ENCODE measurements at places on chromosomes 12 and 14.

DNA sequence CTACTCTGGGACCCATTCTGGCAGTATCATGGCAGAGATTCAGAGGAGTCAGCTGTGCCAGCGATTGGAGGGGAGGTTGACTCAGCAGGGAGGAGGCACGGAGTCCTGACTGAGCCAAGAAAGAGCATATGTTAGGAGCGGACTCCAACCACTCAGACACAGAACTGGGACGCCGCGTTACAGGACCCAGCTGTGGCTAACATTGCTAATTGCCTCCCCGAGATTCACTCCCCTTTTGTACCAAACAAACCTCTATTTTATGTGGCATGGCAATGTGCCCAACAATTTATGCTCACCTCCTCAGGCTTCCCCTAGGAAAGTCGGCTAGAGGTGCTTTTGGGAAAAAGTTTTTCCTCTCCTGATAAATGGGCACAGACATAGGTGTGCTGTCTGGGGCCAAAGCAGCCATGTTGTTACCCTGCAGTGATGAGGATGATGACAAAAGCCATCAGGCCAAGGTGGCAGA lies 15.2 kb upstream of the CLIP1 start:
- no peak for DNase-seq

GRCh38 chr14:50047274-50047676 lies 69.1 kb downstream of the VCPKMT start:
- no peak for DNase-seq

GRCh38 chr14:21163871-21164291 lies 8.0 kb upstream of the OR5AU1 start:
- DNase-seq: no peak

DNA sequence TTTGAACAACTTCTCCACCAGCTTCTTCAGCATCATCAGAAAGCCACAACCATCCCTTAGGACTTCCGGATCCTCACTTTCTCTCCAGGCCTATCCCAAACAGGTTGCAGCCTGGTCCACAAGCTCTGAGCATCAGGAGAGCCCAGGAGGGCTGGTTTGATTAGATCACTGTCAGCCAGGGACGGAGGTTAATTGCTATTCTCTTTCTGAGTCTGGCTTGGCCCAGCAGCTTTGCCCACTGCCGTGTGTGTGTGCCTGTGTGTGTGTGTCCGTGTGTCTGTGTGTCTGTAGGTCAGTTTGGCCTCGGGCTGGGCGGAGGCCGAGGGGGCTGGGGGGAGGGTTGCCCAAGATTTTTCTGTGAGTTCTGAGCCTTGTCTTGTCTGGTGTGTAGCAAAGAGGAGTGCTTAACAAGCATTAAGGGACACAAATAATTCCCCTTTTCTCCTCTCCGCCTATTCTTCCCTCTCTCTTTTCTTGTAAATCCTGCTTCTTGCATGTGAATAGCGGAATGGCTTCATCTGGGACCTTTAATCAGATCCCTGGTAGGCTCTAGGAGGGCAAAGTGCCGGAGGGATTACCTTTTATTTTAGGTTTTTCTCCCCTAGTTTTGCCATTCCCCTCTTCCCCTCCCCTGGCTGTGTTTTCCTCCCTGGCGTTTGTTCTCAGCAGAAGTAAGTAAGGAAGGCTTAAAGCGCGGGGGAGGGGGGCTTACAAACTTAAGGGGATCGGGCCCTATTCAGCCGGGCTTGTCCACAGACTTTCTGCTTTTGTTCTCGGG lies 138.2 kb upstream of the LHX5 start:
- DNase-seq: no peak

- no peak for DNase-seq
Observed at GRCh38 chr12:89349814-89350213, 2.5 kb downstream of the DUSP6 start.

- DNase-seq: no peak
Observed at GRCh38 chr12:51798501-51798900, 50.0 kb downstream of the FIGNL2 start.

DNA sequence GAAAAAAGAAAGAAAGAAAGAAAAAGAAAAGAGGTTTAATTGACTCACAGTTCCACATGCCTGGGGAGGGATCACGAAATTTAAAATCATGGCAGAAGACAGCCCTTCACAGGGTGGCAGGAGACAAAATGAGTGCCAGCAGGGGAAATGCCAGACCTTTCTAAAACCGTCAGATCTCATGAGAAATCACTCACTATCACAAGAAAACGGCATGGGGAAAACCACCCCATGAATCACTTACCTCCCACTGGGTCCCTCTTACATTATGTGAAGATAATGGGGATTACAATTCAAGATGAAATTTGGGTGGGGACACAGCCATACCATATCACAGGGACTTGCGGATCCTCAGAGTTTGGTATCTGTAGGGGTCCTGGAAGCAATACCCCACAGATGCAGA lies 16.3 kb upstream of the EGLN3 start:
- DNase-seq: no peak

- DNase-seq: no peak
Observed at GRCh38 chr14:23569443-23570151, 2.0 kb upstream of the AP1G2 start.

- DNase-seq: no peak
Observed at GRCh38 chr12:121133838-121134237, 1.2 kb downstream of the P2RX7 start.

DNA sequence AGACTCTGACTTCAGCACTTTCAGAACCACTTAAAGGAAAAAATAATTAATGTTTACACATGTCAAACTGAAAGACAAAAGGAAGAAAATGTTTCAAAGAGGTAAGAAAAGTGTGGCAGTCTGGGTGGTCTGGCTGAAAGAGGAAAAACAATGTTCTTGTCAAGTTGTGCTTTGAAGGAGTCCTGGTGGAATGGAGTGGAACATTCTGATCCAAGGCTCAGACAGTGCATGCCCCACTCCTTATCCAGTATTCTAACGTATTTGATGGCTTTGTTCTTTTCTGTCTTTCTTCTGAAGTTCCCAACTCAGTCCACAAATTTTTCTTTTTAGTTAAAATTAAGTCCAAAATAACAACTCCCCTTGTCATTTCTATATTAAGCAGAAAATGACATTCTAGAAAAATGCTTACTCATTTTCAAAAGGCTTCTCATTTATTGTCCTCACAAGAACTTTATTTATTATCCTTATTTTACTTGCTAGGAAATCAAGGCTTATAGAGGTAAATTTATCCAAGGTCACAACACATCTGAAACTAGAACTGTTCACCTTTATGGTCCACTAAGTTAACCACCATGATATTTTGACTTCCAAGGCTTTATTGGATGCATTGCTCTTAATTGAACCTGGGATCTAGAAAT lies 121.7 kb upstream of the NAP1L1 start:
- DNase-seq: no peak

DNA sequence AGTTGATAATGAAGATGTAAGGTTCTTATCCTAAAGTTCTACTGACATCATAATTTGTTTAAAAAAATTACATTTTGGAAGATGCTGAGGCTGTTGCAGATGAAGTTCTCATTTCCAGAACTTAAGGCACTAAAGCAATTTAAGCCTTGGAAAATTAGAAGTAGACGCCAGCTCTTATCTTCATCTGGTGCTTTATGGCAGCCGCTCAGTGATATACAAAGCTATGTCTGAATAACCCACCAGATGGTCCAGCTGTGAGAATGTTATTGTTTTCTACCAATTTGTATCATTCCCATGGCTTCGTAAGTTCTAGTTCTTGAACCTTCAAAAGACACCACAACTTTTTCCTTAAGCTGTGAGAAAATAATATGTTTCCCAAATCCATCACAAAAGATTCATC lies 212.1 kb upstream of the ARID2 start:
- DNase-seq: no peak

- no peak for DNase-seq
Observed at GRCh38 chr12:5096241-5096924, 52.7 kb downstream of the KCNA5 start.

DNA sequence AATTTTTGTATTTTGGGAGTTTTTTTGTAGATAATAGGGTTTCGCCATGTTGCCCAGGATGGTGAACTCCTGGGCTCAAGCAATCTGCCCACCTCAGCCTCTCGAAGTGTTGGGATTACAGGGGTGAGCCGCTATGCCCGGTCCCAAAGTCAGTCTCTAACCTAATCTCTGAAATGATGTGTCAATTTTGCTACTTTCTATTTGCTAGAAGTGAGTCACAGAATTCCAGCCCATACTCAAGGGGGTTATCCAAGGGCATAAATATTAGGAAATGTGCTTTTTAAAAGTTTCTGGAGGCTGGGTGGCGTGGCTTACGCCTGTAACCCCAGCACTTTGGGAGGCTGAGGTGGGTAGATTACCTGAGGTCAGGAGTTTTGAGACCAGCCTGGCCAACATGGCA lies 40.5 kb downstream of the RESF1 start:
- DNase-seq: no peak

- DNase-seq: no peak
Observed at GRCh38 chr12:84336231-84336630, 576.4 kb downstream of the SLC6A15 start.

DNA sequence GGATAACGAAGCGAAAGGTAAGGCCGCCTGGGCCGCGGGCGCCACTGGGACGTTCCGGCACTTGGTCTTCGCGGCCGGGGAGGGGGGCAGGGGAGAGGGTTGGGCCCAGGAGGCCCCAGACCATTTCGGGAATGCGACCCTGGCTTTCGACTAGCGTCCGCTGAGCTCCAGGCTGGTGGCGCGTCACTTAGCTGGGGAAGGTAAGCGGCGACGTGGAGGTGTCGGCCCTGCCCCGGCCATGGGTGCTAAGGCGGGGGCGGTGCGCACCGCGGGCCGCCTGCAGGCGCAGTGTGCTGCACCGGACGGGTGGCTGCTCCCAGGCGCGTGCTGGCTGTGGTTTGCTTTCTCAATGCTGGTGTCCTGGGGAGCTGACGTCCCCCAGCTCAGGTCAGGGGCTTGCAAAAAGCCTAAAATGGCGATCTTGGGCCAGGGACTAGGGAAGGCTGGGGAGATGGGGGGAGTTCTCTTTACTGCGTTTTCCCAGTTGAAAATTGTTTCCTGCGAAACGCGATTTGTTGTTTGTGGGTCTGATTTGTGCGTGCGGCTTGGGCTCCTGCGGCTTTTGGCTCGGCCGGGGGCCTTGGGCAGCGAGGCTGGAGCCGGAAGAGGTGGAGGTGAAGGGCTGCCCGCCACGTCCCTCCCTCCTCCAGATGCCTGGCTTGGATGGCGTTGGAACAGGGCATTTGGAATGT lies 1.2 kb downstream of the HOXC10 start:
- no peak for DNase-seq

DNA sequence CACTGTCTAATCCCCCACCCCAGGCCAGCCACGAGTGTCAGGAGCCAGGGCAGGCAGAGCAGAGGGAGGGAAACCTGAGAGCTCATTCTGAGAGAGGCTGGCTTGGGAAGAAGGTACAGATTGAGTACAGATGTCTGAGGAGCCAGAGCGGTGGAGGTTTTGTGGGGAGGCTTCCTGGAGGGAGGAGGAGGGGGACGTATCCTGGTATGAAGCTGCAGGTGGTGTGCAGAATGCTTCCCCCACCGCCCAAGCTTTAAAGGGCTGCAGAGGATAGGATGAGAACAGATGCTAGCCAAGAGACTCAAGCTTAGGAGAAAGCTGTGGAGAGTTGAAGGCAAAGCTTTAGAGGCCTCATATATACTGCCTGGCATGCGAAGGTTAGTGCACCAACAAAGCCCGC lies 3.2 kb upstream of the TAMALIN start:
- DNase-seq: no peak

- no peak for DNase-seq
Observed at GRCh38 chr14:100930270-100930669, 26.7 kb upstream of the RTL1 start.

DNA sequence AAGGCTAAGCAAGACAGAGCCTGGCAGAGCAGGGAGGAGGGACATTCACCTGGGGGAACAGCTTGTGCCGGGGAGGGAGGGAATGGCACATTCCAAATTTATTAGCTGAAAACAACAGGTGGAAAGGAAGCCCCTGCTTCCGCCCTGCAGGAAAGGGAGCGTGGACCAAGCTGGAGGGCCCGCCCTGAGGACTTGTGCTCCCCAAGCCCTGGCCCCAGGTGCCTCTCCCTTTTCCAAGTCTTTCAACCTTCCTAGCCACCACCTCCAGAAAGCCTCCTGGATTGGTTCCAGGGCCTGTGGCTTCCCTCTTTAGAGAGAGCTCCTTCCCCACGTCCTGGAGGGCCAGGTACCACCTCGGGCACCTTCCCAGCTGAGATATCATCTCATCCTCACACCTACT lies 2.7 kb downstream of the DEGS2 start:
- DNase-seq: no peak

Measured in effector CD8-positive, alpha-beta T cell (primary cell).